NT2/D1 (cell line): ENCODE measurements at places on chromosomes 12 and 14.
A peak's percentile ranks its signal among the peaks of the same experiment; 100 is the strongest.

DNA sequence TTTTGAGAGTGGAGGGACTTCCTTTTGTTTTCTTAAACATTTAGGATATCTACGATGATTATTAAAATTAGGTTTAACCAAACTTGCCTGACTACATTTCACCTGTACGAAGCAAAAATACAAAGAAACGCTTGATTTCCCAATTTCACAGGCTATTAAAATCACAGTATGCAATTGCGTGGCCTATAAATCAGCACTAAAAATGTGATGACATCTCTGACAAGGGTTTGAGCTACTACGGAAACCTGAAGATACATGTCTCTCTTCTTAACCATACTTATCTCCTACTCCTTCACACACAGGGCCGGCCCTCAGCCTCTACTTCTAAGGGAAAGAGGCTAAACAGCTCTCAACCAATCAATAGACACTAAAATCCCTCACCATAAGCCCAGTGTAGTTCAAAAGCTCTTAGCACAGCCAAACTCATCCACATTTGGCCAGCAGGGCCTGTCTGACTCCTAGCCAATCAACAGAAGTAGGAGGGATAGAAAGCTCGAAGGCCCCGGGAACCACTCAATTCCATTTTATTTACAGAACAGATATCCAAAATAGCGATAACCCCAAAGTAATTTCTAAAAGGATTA is 137.3 kb downstream of the FOXN3 start:
- DNase-seq = no peak

DNA sequence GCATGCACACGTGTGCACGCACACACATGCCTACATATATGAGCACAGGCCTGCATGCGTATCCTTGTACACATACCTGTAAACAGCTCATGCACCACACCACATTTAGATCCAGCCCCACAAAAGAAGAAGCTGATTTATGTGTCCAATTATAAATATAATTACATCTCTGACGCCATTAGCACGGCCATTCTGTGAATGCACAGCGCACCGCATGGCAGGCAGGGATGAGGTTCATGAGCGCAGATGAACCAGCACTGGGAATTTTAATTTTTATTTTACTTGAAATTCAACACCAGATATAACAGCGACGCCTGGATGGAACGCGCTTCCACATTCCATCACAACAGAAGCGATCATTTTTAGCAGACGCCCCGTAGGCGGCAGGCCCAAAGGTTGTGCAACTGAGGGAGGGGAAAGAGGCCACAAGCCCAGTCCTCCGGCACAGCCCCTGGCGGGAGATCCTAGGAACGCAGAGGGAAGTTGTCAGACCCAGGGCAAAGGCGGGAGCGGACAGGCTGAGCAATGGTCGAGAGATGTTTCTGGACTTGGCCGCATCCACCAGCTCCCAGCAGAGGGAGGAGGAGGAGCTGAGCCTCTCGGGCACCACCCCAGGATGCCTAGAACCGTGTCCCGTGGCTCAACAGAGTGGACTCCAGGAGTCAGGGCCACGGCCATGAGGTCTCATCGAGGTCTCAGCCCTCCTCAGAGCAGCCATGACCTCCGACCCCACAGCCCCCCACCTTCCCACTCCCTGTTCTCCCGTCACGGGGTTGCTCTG is 37.9 kb upstream of the GALNT9 start:
- DNase-seq = no peak

GRCh38 chr14:70755655-70756054 is 53.7 kb downstream of the MAP3K9 start:
- no peak for DNase-seq

GRCh38 chr14:23181453-23181852 is 2.0 kb downstream of the SLC7A8 start:
- no peak for DNase-seq

DNA sequence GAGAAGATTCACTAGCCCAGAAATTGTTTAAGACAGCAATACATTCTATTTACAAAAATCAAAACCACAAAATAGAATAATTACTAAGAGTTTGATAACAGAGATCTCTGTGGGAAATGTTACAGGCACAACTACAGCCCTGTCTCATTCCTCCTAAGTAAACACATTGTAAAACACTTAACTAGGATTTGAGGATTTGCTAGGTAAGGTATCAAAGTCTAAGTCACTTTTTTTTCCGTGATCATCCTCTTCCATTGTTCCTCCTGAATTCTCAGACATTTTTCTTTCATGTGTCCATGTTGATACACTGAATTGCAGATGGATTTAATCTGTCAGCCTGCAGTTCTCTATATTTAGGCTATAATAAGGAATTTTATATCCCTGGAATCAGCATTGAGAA is 127.5 kb downstream of the ACSS3 start:
- DNase-seq = no peak

- no peak for DNase-seq
Measured at GRCh38 chr12:47249082-47249481, 169.3 kb upstream of the AMIGO2 start.

GRCh38 chr12:120249266-120249874 is 16.2 kb downstream of the PXN start:
- DNase-seq = no peak

DNA sequence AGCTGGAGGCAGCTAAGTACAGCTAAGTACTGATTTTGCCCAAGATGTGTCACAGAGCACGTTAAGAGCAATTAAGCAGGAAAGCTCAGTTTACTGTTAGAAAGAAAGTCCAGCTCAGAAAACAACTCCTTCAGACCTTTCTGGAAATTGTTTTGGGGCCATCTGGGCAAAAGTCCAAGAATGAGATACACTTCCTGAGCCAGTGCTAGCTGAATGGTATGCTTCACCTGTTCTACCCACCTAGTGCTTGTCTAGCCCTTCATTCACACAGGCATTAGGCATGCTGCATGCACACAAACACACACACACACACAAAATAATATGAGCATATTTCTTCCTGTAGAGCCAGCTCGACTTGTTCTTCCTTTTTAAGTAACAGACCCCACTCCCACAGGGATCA is 6.6 kb upstream of the IKZF4 start:
- DNase-seq = no peak

GRCh38 chr12:93113317-93114006 is 184.4 kb upstream of the EEA1 start:
- no peak for DNase-seq

DNA sequence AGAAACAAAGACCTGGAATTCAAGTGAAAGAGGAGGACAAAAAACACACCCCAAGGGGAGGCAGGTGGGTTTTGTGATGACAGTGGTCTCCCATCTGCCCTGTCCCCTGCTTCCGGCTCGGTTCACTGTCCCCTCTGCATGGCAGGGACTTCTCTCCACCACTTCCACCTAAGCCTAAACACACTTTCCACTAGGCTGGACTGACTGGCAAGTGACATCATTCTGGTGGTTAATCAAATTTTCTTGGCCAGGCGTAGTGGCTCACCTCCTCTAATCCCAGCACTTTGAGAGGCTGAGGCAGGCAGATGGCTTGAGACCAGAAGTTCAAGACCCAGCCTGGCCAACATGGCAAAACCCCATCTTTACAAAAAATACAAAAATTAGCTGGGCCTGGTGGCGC is 11.9 kb downstream of the PLEKHG6 start:
- DNase-seq = no peak

GRCh38 chr12:131454418-131455217 is 256.3 kb upstream of the SFSWAP start:
- DNase-seq = peak; percentile 70

DNA sequence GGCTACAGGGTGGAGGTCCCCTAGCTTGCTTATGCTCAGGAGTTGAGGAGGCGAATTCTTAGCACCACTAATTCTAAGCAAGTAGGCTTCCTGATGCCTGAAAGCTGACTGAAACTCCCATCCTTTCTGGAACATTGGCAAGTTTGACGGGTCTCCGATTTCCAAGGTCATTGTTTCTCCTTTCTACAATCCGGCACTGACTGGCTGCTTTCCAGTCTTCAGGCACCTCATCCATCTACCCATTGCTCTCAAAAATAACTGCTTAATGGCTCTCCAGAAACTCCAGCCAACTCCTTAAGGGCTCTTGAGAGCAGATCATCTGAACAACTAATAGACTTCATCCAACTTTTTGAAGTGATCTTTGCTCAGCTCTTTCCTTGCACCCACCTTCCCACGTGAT is 13.3 kb downstream of the REM2 start:
- DNase-seq = no peak

GRCh38 chr14:93033983-93034670 is 81.6 kb downstream of the ITPK1 start:
- DNase-seq = no peak

DNA sequence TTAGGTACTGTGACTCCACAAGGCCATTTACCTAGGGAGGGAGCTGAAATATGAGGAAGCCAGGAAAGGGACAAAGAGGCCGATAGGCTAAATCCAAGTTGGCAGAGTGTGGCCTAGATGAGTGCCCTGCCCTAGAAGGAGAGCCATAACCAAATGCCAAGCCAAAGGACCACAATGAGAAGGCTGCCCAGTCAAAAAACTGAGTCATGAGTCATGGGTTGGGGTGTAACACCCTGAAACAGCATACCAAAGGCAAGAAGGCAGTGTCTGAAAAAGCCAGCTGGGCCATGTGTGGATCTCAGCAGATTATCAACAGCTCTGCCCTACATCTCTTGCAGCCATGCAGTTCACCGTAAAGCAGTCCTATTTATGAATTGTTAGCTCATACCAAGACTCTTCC is 171.7 kb downstream of the PHLDA1 start:
- no peak for DNase-seq

DNA sequence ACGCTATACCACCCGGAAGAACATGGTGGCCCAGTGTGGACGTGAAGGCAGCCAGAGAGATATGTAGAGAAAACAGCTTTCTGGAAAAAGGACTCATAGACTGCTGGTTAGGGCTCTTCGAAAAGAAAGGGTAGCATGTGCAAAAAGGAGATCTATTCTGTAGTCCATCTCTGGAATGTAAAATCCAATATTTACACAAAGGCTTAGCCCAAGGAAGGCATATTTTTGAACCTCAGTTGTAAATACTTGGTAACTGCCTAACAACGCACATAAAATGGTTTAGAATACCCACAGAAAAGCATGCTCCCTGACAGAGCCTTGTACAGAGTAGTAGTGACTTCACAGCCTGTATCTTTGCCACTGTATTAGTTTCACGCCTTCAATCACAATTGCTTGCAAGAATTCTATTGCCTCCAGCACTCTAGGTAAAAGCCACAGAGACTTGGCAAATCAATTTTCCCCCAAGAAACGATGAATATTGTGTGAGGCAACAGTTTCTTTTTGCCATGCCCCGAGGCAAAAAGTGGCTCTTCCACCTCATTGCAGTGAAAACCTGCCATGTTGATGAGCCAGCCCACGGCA is 59.2 kb downstream of the TRIM9 start:
- no peak for DNase-seq

GRCh38 chr14:90760591-90761316 is 55.5 kb downstream of the TTC7B start:
- no peak for DNase-seq

DNA sequence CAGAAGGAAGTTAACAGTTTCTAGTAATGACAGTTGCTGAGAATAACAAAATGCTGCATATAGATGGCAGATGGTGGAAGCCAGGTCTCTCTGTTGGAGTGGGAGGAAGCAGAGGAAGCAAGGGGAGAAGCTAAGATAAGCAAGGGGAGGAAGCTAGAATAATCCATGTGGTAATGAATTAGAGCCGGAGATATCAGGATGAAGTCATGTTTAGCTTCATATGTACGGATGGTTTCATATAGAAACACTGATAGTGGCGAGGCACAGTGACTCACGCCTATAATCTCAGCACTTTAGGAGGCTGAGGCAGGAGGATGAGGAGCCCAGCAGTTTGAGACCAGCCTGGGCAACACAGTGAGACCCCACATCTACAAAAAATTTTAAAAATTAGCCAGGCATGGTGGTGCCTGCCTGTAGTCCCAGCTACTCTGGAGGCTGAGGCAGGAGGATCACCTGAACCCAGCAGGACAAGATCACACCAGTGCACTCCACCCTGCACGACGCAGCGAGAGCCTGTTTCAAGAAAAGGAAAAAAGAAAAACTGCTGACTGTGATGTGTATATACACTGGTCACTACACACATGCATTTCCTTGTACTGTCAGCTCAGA is 49.2 kb downstream of the ANAPC7 start:
- no peak for DNase-seq

DNA sequence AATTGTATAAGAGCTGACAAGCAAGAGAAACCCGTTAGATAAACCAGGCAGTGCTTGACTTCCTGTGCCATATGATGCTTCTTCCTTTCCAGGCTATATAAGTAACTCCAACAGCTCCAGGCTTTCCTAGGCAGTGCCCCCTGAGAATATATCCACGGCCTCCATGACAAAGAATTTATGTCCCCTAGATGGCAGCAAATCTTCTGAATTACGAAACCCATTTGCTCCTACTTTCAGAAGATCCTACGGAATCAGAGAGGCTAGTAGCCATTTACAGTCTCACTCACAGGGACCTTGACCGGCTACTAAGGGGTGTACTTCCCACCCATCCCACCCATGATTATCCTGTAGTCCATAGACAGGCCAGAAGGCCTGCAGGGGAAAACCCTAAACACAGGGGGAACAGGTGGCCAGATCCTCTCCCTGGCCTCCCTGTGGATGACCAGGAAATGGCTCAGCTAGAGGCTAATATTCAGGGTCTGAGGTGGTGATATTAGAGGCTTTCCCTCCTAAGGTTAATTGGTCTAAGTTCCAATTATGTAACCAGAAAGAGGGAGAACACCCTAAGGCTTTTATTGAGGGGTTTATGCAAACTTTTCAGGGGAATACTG is 77.2 kb upstream of the DCD start:
- DNase-seq = no peak

DNA sequence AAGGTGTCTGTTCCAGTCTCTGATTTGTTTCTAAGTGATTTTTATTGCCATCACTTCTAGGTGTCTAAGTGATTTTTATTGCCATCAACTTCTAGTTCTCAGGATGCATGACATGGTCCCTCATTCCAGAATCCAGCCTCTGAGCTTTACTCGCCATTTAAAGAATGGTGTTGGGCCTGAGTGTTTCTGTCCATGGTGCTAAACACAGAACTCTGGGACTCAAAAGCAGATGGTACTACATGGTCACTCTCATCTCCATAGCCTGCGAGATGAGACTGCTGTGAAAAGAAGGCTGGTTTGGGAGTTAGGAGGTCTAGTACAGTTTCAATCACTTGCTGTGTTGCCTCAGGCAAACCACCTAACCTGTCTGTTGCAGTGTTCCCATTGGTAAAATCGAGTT is 276.6 kb downstream of the NRXN3 start:
- no peak for DNase-seq

DNA sequence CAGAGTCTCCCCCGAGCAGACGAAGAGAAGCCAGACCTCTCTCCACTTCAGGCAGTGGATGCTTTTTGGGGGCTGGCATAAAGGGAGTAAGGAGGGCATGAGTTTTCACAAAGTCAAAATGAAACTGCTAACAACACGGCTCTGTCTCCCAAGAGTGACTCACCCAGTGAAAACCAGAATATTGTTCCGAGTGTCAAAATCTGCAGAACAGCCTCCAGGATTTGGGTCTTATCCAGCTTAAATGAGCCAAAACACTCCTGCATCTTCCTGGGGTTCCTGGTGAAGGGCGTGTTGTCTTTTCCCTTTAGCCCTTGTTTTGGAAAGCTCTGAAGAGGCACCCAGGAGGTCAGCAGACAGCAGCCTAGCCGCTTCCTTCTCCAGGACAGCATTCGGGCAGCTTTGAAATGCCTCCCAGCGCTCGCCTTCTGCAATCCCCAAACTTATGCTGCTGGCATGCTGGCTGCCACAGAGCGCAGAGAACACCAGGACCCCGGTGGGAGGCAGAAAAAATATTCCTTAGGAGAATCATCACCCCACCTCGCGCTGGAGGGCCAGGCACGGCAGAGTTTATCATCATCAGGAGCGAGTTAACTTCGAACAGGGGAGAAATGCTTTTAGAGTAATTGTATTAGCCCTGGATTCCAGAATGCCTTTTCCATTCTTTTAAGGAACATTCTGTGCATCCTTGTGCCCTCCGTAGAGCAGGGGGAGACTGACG is 117.7 kb upstream of the NCOR2 start:
- no peak for DNase-seq

- DNase-seq = peak; percentile 30
Measured at GRCh38 chr12:126747530-126748149, 1519.3 kb upstream of the TMEM132C start.
